ENCODE measurements at places on chromosomes 1 and 21.

- no peak for DNase-seq
Observed at GRCh38 chr1:77594366-77595112, 87.9 kb downstream of the ZZZ3 start.

- no peak for DNase-seq
Observed at GRCh38 chr1:234106032-234106431, 201.6 kb downstream of the SLC35F3 start.

GRCh38 chr1:46246548-46247435 is 771 bp upstream of the RAD54L start:
- DNase-seq: peak; percentile 51

GRCh38 chr1:4087530-4088420 is 187.7 kb upstream of the C1orf174 start:
- DNase-seq: no peak

- no peak for DNase-seq
Observed at GRCh38 chr1:221040691-221041285, 161.5 kb downstream of the HLX start.

All from Jurkat, Clone E6-1 (cell line).